ENCODE measurements at places on chromosomes 7 and 10.

GRCh38 chr10:10662716-10663408 lies 354.8 kb upstream of the CELF2 start:
- peak; percentile 41 for DNase-seq

DNA sequence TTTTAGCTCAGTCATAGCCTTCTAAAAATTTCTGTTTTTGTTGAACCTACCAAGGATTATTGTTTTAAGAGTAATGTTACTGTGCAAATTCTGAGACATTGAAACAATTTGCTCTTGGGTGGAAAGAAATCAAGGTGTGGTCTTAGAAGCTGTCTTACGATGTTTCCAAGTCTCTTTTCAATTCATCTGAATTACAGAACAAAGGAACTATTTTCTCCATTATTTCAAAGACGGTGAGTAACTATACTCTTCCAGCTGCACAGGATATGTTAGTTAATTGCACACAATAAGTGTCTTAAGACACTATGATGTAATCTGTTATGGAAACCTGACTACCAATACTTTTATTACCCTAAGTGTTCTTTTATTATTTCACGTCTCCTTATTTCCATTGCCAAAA lies 106.8 kb upstream of the POM121L12 start:
- no peak for DNase-seq

GRCh38 chr7:151875942-151876898 lies 695 bp downstream of the PRKAG2 start:
- peak; percentile 37 for DNase-seq

DNA sequence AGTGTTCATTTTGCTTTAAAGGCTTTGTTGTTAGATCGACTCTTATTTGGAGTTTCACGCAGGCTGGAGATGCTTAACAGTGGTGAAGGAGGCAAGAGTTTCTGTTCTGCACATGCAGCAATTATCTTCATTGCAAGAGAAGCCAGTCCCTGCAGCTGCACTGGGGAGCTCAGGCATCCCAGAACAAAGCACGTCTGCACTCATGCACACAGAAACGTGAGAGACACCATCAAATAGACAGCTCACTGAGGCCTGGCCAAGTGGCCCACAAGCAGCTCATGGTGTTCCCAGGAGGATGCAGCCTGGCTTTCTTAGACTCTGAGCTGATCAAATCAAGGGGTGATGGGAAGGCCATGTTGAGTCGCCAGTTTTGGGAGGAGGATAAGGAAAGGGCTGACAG lies 246.1 kb downstream of the CREB5 start:
- no peak for DNase-seq

DNA sequence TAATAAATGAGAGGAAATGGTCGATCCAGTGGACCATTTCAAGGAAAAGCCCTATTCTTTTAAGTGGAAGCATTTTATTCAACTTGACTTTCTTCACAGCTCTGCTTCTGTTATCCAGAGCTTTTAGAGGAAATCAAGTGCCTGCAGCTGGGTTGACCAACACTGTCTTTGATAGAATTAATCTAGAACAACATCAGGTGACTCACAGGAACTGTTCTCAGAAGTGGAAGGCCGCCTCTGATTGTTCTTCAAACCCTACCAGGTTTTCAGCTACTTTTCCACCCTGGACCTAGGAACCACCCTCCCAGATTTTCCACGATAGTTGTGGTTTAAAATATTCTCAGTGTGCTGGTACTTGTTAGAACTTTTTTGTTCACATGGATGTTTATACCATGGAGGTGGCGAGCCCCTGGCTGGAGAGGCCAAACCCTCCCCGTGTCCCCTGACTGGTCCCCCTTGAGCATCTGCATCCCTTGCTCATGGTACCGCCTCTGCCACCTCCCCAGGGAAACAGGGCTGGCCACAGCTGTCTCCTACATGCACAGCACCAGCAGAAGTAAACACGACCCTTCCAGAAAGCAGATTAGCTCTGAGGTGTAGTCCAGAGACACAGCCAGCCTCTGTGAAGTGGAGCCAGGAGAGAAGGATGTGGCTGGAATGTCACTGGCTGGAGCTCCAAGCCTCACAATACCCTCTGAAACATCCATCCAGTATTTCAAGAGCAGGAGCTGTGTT lies 293.3 kb downstream of the USP6NL start:
- DNase-seq: peak; percentile 9

DNA sequence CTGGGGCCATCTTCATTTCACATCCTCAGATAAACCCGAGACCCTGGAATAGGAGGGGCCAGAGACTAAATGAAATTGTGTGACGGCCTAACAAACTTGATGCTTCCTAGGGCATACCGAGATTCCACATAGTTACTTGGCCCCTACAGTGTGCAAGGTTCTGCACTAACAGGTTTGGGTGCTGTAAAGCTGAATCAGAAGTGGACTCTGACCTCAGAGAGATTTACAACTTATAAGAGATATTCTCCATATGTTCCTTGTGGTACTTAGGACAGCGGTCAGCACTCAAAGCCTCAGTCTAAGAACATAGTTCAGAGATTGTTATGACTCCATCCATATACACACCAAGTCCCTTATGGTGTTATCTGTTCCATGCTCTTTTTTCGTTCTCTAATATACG lies 55.1 kb upstream of the FHIP2A start:
- DNase-seq: no peak

DNA sequence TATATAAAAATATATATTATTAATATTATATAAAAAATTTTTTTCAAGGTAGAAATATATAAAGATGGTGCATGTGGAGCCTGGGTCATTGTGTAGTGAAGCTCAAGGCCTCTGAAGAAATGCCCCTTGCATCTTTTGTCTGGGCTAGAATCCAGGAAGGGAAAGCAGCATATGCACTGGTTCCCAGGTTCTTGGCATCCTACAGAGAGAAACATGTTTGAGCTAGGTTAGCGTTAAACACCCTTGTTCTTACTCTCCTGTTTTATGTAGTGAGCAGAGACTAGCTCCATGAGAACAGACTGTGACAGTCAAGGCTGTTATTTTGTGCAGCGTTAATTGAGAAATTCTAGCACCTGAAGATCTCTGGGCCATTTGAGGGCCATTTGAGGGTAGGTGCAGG lies 116.1 kb downstream of the POM121L12 start:
- no peak for DNase-seq

GRCh38 chr7:108086546-108086945 lies 43.6 kb downstream of the LAMB4 start:
- DNase-seq: no peak

DNA sequence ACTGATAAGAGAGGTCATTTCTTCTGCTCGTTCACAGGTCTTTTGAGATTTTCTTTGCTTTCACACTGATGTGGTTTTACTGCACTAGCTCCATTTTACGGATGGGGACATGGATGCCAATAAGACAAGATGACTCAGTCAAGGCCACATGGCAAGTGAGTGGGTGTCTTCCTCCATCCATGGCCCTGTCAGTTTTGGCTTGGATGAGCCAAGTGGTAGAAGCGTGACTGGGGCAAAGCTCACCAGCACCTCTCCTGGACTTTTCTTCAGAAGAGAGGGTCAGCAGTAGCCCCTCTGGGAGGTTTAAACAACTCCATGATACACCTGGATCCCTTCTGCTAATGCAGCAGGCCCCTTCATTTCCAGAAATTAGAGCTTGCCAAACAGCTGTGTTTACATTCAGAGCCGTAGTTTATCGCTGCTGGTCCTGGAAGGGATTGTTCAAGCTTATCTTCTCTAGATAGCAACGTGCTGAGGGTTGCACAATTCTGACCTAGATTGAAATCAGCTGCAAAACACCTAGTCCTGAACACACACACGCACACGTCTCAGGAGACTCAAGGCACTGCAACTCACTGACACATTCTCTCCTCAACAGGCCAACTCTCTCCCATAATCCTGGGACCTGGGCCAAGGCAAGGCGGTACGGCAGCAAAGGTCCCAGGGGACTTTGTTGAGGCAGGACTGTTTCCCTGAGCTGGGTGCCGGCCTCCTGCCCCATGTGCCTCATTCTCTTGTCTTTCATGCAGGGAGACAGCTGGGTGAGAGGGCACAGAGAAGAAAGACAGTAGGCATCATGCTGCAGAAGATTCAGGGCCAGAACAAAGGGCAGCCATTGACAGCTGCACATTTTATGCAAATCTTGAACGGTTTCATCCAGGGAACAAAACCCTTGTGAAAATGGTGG lies 14.2 kb upstream of the PDCD4 start:
- DNase-seq: peak; percentile 77

DNA sequence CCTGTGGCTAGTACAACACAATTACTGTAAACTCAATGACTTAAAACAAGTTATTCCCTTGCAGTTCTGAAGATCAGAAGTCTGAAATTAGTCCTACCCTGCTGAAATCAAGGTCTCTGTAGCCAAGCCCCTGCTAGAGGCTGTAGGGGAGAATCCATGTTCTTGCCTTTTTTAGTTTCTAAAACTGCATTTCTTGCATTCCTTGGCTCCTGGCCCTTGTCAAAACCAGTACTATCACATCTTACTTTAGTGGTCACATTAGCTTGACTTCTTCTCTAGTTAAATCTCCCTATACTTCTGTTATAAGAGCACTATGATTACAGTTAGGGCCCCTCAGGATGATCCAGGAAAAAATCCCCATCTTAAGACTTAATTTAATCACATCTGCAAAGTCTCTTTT lies 567.0 kb downstream of the GFRA1 start:
- DNase-seq: peak; percentile 0

DNA sequence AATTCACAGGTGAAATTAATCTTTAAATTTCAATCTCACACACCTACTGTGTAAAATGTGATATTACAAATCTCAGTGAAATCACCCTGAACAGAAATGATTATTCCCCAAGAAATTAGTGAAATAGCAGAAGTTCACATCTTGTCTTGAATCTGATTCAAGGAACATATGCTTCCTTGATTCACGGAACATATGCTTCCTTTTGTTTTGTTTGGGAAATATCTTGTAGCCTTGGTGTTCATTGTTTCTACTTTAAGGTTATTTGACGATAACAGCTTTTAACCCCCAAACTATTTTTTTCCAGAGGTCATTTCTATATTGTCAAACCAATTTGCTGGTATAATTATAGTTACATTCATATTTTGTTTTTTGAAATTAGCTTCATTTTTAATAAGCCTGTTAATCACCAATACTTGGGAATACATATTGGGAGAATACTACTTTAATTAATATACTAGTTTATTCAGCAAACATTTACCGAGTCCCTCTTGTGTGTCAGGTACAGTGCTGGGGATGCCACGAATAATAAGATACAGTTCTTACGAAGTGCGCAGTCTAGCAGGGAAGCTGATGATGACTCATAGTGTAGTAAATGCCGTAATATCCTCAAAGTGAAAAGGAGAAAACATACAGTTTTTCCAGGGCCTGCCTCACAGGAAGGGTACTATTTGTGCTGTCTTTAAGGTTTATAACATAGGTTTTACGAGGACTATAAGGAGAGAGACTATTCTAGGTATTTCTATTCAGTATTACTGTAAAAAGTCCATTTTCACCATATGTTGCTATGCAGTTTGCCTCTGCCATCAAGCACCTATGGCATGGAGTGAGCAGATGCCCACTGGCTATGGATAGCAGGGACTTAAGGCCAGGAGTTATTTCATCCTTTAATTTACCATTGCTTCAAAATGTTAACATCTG lies 32.5 kb downstream of the PRKAR2B start:
- no peak for DNase-seq

DNA sequence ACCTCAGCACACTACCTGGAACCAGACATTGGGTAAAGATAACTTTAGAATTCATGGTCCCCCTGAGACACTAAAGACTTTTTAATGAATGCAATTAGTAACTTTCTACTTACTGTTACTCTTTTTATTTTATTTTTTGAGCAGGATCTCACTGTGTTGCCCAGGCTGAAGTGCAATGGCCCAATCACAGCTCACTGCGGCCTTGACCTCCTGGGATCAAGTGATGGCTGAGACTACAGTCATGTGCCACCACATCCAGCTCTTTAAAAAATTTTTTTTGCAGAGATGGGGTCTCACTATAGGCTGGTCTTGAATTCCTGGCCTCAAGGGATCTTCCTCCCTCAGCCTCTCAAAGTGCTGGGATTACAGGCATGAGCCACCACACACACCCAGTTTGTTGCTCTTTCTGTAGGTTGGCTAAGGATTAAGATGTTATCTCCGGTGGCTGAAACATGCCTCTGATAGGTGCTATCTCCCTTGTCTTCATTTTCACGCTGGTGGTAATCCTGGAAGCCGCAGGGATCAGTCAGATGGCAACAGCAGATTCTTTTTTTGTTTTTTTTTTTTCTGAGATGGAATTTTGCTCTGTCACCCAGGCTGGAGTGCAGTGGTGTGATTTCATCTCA lies 128.3 kb downstream of the TCF7L2 start:
- DNase-seq: no peak

- DNase-seq: no peak
These were observed 55.2 kb downstream of the ELFN1 start for GRCh38 chr7:1725199-1725690.

GRCh38 chr7:6165521-6166320 lies 106.7 kb downstream of the CYTH3 start:
- no peak for DNase-seq

- DNase-seq: no peak
These were observed 25.7 kb upstream of the PLA2G12B start for GRCh38 chr10:72980348-72980747.

DNA sequence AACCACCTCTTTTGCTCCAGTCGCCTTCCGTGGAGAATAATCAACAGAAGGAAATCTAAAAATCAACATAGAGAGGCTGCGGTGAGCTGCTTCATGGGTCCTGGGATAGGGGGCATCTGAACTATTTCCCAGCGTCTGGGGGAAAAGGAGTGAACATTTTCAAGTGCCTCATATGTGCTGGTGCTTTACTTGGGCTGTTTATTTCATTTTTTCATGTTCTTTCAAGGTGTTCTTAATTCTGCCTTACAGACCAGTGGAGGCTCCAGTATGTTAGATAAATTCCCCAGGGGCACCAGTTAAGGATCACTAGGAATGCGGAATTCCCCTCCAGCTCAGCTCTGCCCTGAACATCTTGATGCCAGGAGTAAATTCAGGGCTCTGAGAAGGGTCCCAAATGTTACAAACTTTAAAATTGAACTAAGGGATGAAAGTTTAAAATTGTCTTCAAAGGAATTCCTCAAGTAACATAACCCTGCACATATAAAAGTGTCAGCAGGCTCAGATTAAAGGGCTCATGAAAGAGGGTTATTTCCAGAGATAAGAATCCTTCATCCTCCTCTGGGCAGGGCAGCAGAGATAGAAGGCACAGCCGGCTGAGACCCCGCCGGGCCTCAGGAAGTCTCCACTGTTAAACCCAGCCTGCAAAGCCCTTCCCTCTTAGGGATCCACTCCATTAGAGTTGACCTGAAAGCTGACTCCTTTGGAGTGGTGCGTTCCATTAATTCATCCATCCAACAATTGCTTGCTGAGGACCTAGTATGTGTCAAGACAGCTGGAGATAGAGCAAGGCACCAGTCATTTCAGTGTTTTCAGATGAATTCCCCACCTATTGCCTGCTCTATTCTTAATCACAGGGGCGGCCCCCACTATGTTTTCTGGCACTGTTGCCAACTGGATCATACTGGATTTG lies 345.8 kb downstream of the KCNMA1 start:
- no peak for DNase-seq
